ENCODE measurements at places on chromosomes 6 and 20.

GRCh38 chr6:37347670-37348111 is 6.1 kb upstream of the RNF8 start:
- H3K27me3 ChIP-seq: peaks cover 9% of the 10 kb centered on the region
- no peaks in the 10 kb centered on the region for H3K4me1 ChIP-seq
- H3K4me3 ChIP-seq: no peak overlapping the region
- no peaks in the 10 kb centered on the region for H3K36me3 ChIP-seq

DNA sequence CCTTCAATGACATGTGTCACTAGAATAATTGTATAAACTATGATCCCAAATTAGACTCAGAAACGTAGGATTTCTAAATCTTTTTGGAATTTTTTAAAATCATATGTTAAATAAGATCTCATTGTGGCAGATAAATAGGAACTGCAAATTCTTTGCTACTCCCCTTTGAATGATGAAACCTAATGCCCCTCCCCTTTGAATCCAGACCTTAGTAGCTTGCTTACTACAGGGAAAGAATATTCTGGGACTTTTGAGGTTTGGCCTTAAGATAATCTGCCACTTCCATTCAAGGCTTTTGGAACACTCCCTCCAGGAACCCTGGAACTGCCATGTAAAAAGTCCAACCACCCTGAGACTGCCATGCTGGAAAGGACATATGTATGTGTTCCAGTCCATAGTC is 7.1 kb downstream of the TDP2 start:
- no peak overlapping the region for H3K4me3 ChIP-seq
- peak overlapping the region; percentile 67 for H3K27ac ChIP-seq
- H3K4me1 ChIP-seq: peaks cover 21% of the 10 kb centered on the region
- H3K27me3 ChIP-seq: peaks cover 3% of the 10 kb centered on the region

- H3K27me3 ChIP-seq: peaks cover 6% of the 10 kb centered on the region
- DNase-seq: no peak
- peak overlapping the region; percentile 83 for H3K27ac ChIP-seq
- peaks cover 9% of the 10 kb centered on the region for H3K36me3 ChIP-seq
Measured at GRCh38 chr6:53347250-53347920, 1.4 kb downstream of the ELOVL5 start.

GRCh38 chr6:41284726-41285125 is 1.8 kb downstream of the TREM1 start:
- DNase-seq: peak; percentile 22
- H3K27me3 ChIP-seq: peaks cover 16% of the 10 kb centered on the region
- H3K4me1 ChIP-seq: peaks cover 7% of the 10 kb centered on the region
- no peaks in the 10 kb centered on the region for H3K36me3 ChIP-seq
- H3K4me3 ChIP-seq: no peak overlapping the region
- H3K27ac ChIP-seq: no peak overlapping the region

GRCh38 chr6:54935739-54936138 is 89.2 kb downstream of the FAM83B start:
- H3K36me3 ChIP-seq: peaks cover 9% of the 10 kb centered on the region
- H3K4me3 ChIP-seq: no peak overlapping the region
- no peak overlapping the region for H3K27ac ChIP-seq
- DNase-seq: peak; percentile 4
- H3K27me3 ChIP-seq: 0 out of 2 replicates have a peak, but pooled peaks cover 2% of the 10 kb centered on the region
- H3K4me1 ChIP-seq: no peaks in the 10 kb centered on the region

DNA sequence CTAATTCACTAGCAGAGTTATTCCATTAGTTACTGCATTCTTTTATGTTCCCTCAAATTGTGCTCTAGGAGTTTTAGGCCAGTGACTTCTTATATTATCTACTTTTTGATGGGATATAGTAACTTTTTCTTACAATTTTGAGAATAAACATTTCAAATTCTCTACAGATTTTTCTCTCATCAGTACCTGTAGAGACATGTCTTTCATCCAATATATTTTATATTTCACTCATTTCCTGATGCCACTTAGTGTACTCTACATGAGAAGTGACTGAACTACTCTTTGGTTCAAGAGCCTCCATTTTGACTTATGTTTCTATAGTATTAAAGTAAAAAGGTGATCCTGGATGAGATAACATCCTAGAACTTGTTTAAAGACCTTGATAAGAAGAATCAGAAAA is 108.5 kb downstream of the ELOVL4 start:
- no peaks in the 10 kb centered on the region for H3K36me3 ChIP-seq
- no peak overlapping the region for H3K27ac ChIP-seq
- peaks cover 3% of the 10 kb centered on the region for H3K27me3 ChIP-seq
- no peak for DNase-seq
- H3K4me3 ChIP-seq: no peak overlapping the region

GRCh38 chr6:11263291-11263775 is 30.9 kb upstream of the NEDD9 start:
- H3K27me3 ChIP-seq: no peaks in the 10 kb centered on the region
- no peaks in the 10 kb centered on the region for H3K36me3 ChIP-seq
- H3K4me3 ChIP-seq: peak overlapping the region; percentile 55
- H3K4me1 ChIP-seq: peaks cover 18% of the 10 kb centered on the region
- H3K27ac ChIP-seq: no peak overlapping the region
- DNase-seq: peak; percentile 46

DNA sequence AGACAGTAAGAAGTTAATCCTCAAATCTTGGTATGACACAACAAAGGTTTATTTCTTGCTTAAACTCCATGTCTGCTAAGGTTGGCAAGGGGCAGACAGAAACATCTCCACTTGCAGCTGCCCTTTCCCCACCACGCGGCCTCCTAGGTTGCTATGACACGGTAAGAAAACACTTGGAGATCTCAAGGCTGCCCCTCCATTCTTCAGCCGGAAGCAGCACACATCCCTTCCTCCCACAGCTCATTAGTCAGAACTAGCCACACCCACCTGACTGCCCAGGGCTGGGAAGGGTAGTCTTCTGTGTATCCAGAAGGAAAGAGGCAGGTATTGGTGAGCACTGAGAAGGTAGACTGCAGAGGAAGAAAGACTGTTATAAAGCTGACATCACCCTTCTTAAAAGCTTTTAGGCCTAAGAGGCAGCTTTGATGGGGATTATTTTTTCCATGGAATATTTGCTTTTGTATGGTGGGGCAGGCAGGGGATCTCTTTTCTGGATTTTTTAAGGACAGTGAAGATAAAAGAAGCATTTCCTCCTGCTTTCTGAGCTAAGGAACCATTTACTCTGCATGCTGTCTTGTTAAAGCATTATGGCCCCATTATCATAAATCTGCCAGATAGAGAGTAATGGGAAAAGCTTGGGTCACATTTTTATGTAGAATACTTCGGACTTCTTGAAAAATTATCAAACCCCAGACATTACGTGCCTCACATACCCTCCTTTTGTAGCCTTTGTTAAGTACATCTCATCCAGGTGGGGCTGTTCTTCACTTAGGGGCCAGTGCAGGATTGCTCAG is 41.6 kb downstream of the MRAP2 start:
- H3K4me1 ChIP-seq: no peaks in the 10 kb centered on the region
- DNase-seq: no peak
- no peaks in the 10 kb centered on the region for H3K27me3 ChIP-seq
- no peak overlapping the region for H3K27ac ChIP-seq

GRCh38 chr6:37486121-37486839 is 13.4 kb downstream of the CCDC167 start:
- no peak overlapping the region for H3K4me3 ChIP-seq
- H3K36me3 ChIP-seq: no peaks in the 10 kb centered on the region
- H3K27me3 ChIP-seq: peaks cover 7% of the 10 kb centered on the region

- H3K4me3 ChIP-seq: no peak overlapping the region
- H3K4me1 ChIP-seq: peaks cover 7% of the 10 kb centered on the region
- H3K27me3 ChIP-seq: peaks cover 37% of the 10 kb centered on the region
Measured at GRCh38 chr6:3333263-3333662, 74.5 kb downstream of the PSMG4 start.

GRCh38 chr6:22147921-22148776 is 148.7 kb downstream of the PRL start:
- H3K27me3 ChIP-seq: no peaks in the 10 kb centered on the region
- no peak overlapping the region for H3K27ac ChIP-seq
- H3K36me3 ChIP-seq: no peaks in the 10 kb centered on the region
- peak overlapping the region; percentile 87 for H3K4me3 ChIP-seq

GRCh38 chr6:158892266-158892665 is 73.1 kb upstream of the EZR start:
- H3K4me3 ChIP-seq: no peak overlapping the region
- peaks cover 53% of the 10 kb centered on the region for H3K4me1 ChIP-seq

DNA sequence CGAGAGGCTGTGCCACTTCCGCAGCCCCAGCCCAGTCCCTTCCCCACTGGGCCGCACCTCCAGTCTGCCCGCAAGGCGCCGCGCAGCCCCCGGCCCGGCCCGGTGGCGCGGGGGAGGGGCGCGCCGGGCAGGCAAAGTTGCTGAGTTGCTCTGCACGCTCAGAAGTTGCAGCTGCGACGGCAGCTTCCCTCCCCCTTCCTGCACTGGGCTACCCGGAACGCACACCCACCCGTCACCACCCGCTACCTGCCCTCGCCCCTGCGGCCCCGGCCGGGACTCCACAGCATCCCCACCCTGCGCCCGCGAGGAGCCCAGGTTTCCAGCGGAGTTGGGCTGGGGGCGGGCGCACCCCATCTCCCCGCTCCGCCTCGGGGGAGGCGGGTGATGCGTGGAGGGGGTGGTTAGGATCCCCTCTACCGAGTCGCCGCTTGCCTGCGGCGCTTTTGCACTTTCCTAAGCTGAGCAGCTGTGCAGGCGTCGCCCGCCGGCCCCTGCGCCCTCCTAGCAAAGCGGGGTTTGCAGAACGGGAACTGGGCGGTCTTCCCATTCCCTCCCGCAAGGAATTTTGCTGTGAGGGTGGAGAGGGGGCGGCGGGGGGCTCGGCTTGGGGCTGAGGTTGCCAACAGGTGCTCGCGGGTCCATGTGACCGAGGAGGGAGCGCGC is 55.9 kb upstream of the RREB1 start:
- no peaks in the 10 kb centered on the region for H3K36me3 ChIP-seq
- H3K4me1 ChIP-seq: peaks cover 34% of the 10 kb centered on the region
- peak overlapping the region; percentile 22 for H3K4me3 ChIP-seq
- no peak for DNase-seq

GRCh38 chr20:12255461-12255970 is 337.8 kb downstream of the BTBD3 start:
- H3K4me3 ChIP-seq: no peak overlapping the region
- DNase-seq: no peak

DNA sequence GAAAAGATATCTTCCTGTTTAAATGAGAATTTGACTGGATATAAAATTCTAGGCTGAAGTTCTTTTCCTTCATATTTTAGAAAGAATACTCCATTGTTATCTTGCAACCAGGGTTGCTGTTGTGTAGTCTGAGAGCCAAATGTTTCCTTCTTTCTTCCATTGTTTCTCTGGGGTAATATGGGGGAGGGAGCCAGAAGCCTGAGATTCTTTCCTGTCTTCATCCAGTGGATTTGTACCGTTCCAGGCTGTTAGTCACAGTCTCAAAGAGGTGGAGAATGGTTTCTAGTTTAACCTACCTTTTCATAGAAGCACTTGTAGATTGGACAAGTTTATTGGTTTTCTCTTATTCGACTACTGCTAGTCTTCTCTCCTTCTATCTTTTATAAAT is 6.1 kb upstream of the ULBP3 start:
- peaks cover 30% of the 10 kb centered on the region for H3K4me1 ChIP-seq
- no peak for DNase-seq
- no peak overlapping the region for H3K27ac ChIP-seq

DNA sequence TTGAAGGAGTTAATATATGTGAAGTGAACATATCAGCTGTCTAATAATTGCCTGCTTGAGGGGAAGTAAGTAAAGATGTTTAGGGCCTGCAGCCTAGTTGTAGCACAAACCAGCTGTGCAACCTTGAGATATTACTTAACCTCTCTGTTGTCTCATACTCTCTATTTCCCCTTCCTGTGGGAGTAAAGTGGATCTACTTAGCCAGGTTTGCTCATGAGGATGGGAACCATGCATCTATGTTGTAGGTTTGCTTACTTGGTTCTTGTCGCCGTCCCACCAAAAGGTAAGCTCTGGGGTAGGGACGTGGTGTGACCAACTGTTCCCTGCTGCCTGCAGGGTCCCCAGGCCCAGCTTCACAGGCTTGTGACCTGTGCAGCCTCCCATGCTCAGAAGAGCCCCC is 362.7 kb upstream of the SULF2 start:
- no peaks in the 10 kb centered on the region for H3K36me3 ChIP-seq
- H3K4me1 ChIP-seq: no peaks in the 10 kb centered on the region
- H3K27me3 ChIP-seq: peaks cover 7% of the 10 kb centered on the region
- no peak overlapping the region for H3K4me3 ChIP-seq

GRCh38 chr20:10076126-10077080 is 41.6 kb downstream of the ANKEF1 start:
- H3K27ac ChIP-seq: no peak overlapping the region
- H3K36me3 ChIP-seq: no peaks in the 10 kb centered on the region
- no peak for DNase-seq
- H3K4me1 ChIP-seq: peaks cover 22% of the 10 kb centered on the region

GRCh38 chr6:135163440-135163738 is 17.7 kb upstream of the MYB start:
- no peaks in the 10 kb centered on the region for H3K36me3 ChIP-seq
- peaks cover 11% of the 10 kb centered on the region for H3K4me1 ChIP-seq
- no peak overlapping the region for H3K4me3 ChIP-seq
- H3K27ac ChIP-seq: no peak overlapping the region
- no peak for DNase-seq

DNA sequence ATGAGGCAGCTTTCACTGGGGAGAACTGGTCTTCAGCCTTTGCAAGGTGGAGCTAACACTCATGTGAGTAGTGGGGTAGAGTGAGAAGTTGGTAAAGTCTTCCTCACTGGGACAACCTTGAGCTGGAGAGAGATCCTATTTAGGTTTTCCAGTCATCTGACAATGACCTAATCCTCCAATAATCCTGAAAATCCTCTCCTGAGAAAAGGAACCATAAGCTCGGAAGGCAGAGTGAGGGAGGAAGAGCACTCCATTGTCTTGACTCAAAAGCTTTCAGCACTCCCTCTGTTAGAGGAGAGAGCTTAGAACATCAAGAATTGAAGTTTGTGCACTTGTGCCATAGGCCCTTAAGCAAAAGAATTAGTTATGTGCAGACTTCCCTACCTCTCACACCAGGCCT is 77.8 kb downstream of the TRAM2 start:
- peak; percentile 54 for DNase-seq
- peak overlapping the region; percentile 63 for H3K4me3 ChIP-seq
- peaks cover 92% of the 10 kb centered on the region for H3K36me3 ChIP-seq
- H3K4me1 ChIP-seq: peaks cover 78% of the 10 kb centered on the region
- H3K27me3 ChIP-seq: peaks cover 55% of the 10 kb centered on the region

DNA sequence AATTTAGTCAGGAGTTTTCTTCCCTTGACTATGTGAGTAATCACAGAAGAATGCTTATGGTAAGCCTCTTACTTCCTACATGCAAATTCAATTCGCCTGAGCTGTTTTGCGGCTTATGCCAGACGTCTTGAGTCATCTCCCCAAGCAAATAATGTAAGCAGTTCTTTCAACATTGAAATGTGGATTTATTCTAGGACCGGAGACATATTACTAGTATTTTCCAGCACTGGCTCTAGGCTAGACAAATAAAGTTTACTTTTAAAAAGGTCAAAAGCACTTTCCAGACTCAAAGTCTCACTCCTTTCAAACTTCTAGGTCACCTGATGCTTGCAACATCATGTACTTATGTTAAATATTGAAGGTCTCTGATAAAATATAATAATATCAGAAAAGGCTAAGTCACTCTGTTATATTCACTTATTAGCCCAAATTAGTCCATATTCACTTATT is 38.1 kb upstream of the NOX3 start:
- H3K27me3 ChIP-seq: no peaks in the 10 kb centered on the region
- peaks cover 15% of the 10 kb centered on the region for H3K36me3 ChIP-seq
- peaks cover 64% of the 10 kb centered on the region for H3K4me1 ChIP-seq
- H3K4me3 ChIP-seq: peak overlapping the region; percentile 13

Data from HFFc6 (cell line).